ENCODE measurements at places on chromosomes 5 and 9.

DNA sequence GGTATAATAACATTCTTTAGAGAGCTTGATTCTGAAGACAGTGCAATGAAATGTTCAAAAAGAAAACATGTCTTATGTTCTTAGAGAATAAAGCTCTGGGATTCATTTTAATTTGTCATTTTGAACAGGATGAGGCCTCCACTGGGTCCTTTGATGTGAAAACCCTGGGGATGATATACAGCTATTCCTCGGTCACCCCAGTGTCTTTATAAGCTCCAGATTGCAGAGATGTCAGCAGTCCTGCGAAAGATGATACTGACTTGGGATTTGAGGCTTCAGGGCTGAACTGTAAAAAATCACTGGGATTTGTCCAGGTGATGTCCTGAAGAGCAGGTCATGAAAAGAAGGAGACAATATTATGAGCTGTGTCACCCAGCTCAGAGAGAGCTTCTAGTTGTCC lies 529.7 kb upstream of the ZNF608 start:
- H3K4me3 ChIP-seq: no peak overlapping the region
- H3K4me1 ChIP-seq: no peaks in the 10 kb centered on the region
- no peaks in the 10 kb centered on the region for H3K36me3 ChIP-seq
- DNase-seq: no peak

- H3K27me3 ChIP-seq: no peaks in the 10 kb centered on the region
- no peak overlapping the region for H3K4me3 ChIP-seq
- no peak for DNase-seq
- no peak overlapping the region for H3K27ac ChIP-seq
- no peaks in the 10 kb centered on the region for H3K36me3 ChIP-seq
- no peaks in the 10 kb centered on the region for H3K4me1 ChIP-seq
Observed at GRCh38 chr9:123597876-123598556, 242.0 kb downstream of the CRB2 start.

DNA sequence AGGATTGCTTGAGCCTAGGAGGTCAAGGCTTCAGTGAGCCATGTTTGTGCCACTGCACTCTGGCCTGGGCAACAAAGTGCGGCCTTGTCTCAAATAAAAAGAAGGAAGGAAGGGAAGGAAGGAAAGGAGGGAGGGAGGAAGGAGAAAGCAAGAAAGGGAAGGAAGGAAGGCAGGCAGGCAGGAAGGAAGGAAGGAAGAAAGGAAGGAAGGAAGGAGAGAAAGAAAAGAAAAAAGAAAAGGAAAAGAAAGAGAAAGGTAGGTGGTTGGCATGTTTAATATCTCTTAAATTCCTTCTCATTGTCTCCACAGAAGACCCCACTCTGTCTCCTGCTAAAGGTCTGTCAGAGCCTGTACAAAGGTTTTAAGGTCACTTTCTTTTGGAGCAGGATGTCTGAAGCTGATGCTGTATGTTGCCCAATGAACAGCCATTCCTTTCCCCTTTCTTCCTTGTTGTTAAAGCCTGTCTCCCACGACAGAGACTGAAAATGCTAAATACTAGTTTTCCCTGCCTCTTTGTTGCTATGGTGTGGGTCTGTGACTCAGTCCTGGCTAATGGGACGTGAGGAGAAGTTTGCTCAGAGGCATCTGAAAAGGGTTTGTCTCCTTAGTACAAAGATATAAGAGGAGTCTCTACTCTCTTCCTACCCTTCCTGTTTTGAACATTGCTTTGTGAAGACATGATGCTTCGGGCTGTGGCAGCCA lies 213.3 kb downstream of the PCSK1 start:
- no peaks in the 10 kb centered on the region for H3K4me1 ChIP-seq
- no peak for DNase-seq

GRCh38 chr5:126182971-126183695 lies 240.1 kb upstream of the GRAMD2B start:
- H3K4me3 ChIP-seq: no peak overlapping the region
- DNase-seq: no peak
- H3K4me1 ChIP-seq: no peaks in the 10 kb centered on the region
- no peaks in the 10 kb centered on the region for H3K36me3 ChIP-seq

DNA sequence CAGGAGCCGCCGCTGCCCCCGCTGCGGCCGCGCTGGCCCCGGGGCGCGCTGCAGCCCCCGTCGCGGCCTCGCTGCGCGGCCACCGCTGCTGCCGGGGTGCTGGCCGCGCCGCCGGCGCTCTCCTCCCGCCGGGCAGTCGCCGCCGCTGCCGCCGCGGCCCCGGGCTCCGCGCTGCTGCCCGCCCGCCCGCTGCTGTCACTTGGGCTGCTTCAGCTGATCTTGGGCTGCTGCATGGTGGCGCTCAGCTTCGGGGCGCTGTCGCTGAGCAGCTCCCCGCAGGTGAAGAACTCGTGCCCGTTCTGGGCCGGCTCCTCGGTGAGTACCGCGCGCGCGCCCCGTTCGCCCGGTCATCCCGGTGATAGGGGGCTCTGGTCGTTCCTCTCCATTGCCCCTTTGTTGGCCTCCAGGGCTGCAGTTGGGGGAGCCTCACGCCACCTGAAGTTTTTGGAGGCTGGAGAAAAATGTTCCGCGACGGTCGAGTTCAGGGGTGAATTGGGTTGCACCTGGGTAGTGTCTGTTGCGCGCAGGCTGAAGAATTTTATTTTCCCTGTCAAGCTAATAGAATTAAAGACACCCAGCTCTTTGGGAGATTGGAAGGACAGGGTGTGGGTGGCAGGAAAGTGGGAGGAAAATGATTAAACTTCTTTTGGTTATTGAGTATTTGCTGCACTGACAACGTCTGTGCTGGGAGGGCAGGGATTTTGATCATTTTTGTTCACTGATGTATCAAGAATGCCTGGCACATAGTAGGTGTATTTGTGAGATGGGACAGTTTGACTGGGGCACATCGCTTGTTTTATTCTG lies 596 bp downstream of the ENTREP1 start:
- no peaks in the 10 kb centered on the region for H3K27me3 ChIP-seq
- DNase-seq: peak; percentile 53
- H3K27ac ChIP-seq: peak overlapping the region; percentile 96
- H3K4me3 ChIP-seq: peak overlapping the region; percentile 83

GRCh38 chr5:11289733-11290132 lies 528.7 kb upstream of the DAP start:
- peaks cover 3% of the 10 kb centered on the region for H3K27me3 ChIP-seq
- no peak for DNase-seq
- H3K4me1 ChIP-seq: no peaks in the 10 kb centered on the region
- no peak overlapping the region for H3K27ac ChIP-seq
- H3K36me3 ChIP-seq: no peaks in the 10 kb centered on the region
- no peak overlapping the region for H3K4me3 ChIP-seq

GRCh38 chr9:97651646-97652045 lies 18.0 kb downstream of the NCBP1 start:
- no peaks in the 10 kb centered on the region for H3K27me3 ChIP-seq
- H3K27ac ChIP-seq: peak overlapping the region; percentile 68
- DNase-seq: no peak
- peaks cover 11% of the 10 kb centered on the region for H3K4me1 ChIP-seq
- H3K36me3 ChIP-seq: peaks cover 85% of the 10 kb centered on the region
- H3K4me3 ChIP-seq: no peak overlapping the region

- no peak overlapping the region for H3K27ac ChIP-seq
- no peak for DNase-seq
- no peaks in the 10 kb centered on the region for H3K27me3 ChIP-seq
- no peaks in the 10 kb centered on the region for H3K4me1 ChIP-seq
Observed at GRCh38 chr5:39670391-39670790, 245.6 kb upstream of the DAB2 start.

DNA sequence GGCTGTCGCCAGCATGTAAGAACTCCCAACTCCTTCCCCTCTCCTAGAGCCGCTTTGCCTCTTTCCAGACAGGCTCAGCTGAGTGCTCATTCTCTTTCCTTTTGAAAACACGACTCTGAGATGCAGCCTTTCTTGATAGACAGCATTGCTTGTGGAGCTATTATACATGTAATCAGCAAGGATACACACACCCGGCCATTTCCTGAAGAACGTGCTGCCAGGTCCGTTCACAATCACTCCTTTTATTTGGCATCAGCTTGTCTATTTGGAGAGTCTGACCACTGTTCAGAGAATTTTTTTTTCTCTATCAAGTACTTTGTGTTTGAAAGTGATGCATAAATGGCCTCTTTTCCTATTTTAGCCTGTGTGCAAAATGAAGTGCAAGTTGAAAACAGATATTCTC lies 328.7 kb downstream of the MARCHF11 start:
- H3K4me1 ChIP-seq: no peaks in the 10 kb centered on the region
- H3K27ac ChIP-seq: no peak overlapping the region
- H3K36me3 ChIP-seq: no peaks in the 10 kb centered on the region
- no peak overlapping the region for H3K4me3 ChIP-seq

DNA sequence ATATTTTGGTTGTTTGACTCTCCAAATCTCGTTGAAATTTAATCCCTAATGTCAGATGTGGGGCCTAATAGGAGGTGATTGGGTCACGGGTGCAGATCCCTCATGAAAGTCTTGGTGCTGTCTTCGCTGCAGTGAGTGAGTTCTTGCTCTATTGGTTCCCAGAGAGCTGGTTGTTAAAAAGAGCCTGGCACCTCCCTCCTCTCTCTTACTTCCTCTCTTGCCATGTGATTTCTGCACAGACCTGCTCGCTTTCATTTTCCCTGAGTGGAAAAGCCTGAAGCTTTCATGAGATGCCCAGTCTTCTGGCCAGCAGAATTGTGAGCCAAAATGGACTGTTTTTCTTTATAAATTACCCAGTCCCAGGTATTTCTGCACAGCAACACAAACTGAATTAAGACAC lies 221.6 kb downstream of the MAT2B start:
- no peak overlapping the region for H3K27ac ChIP-seq
- no peak for DNase-seq
- H3K4me1 ChIP-seq: no peaks in the 10 kb centered on the region
- H3K36me3 ChIP-seq: no peaks in the 10 kb centered on the region
- no peaks in the 10 kb centered on the region for H3K27me3 ChIP-seq

- H3K27me3 ChIP-seq: no peaks in the 10 kb centered on the region
- H3K36me3 ChIP-seq: no peaks in the 10 kb centered on the region
- no peak overlapping the region for H3K27ac ChIP-seq
- no peak overlapping the region for H3K4me3 ChIP-seq
- H3K4me1 ChIP-seq: no peaks in the 10 kb centered on the region
Observed at GRCh38 chr5:160303690-160304089, 8.7 kb downstream of the CCNJL start.

DNA sequence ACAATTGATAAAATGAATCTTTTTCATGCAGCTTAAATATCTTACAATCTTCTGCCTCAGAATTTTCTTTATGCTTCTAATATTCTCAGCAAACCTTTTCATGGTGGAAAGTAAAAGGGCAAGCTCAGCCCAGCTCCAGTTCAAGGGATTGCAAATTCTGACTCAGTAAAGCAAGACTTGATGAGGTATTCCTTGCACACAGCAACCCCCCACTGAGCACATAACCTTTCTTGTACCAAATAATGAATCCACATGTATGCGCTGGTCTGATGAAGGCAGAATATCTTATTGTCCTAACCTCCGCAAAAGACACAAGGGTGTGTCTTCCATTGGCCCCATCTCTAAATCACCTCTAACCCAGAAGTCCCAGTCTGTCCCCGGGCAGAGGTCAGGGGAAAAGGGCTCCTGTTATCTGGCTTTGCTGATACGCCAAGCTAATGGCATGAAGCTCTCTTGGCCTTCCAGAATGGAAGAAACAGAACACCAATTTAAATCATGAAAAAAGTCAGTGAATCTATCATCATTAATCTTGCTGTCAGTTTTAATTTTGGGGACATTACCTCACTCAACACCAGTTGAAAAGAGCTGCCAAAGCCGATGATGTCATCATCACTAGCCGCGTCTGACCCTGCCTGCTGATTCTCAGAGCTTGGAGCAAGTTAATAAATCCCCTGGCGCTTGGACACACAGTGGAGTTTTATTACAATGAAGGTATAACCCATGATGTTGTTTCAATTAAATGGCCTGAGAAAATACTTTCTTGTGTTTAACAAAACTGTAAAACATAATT lies 592.5 kb upstream of the CLINT1 start:
- no peak overlapping the region for H3K4me3 ChIP-seq
- H3K27me3 ChIP-seq: no peaks in the 10 kb centered on the region
- H3K4me1 ChIP-seq: no peaks in the 10 kb centered on the region
- peak; percentile 42 for DNase-seq
- H3K36me3 ChIP-seq: no peaks in the 10 kb centered on the region

GRCh38 chr9:126696401-126697145 lies 82.8 kb downstream of the LMX1B start:
- H3K4me1 ChIP-seq: no peaks in the 10 kb centered on the region
- no peak overlapping the region for H3K4me3 ChIP-seq
- no peaks in the 10 kb centered on the region for H3K27me3 ChIP-seq
- no peaks in the 10 kb centered on the region for H3K36me3 ChIP-seq
- peak; percentile 18 for DNase-seq

- H3K27me3 ChIP-seq: no peaks in the 10 kb centered on the region
- H3K27ac ChIP-seq: no peak overlapping the region
- H3K4me1 ChIP-seq: no peaks in the 10 kb centered on the region
- no peaks in the 10 kb centered on the region for H3K36me3 ChIP-seq
Observed at GRCh38 chr9:30075451-30076199, 2308.8 kb upstream of the ACO1 start.

- no peak for DNase-seq
- H3K27ac ChIP-seq: no peak overlapping the region
- peaks cover 7% of the 10 kb centered on the region for H3K27me3 ChIP-seq
- H3K36me3 ChIP-seq: no peaks in the 10 kb centered on the region
Observed at GRCh38 chr9:134585746-134586706, 55.6 kb upstream of the COL5A1 start.

GRCh38 chr5:415928-416635 lies 26.9 kb upstream of the EXOC3 start:
- H3K27me3 ChIP-seq: no peaks in the 10 kb centered on the region
- H3K4me1 ChIP-seq: no peaks in the 10 kb centered on the region
- H3K4me3 ChIP-seq: no peak overlapping the region

DNA sequence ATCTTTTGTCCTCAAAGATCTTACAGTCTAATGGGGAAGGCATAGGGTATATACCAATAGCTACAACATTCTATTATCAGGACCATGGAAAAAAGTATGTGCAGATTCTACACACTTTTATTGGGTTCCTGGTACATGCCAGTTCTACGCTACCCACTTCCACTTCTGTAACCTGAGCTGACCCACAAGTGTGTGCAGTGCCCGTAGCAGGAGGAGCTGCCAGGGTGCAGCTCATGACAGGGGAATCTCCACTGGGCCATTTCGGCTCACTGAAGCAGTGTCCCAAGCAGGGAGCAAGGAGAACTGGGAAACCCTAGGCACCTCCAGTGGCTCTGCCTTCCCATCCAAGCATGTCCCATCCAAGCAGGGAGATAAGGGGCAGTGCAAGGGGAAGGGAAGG lies 60.4 kb downstream of the FOXI1 start:
- DNase-seq: no peak
- H3K27ac ChIP-seq: no peak overlapping the region
- H3K36me3 ChIP-seq: no peaks in the 10 kb centered on the region
- no peak overlapping the region for H3K4me3 ChIP-seq
- H3K4me1 ChIP-seq: no peaks in the 10 kb centered on the region

- no peaks in the 10 kb centered on the region for H3K36me3 ChIP-seq
- H3K27ac ChIP-seq: no peak overlapping the region
Observed at GRCh38 chr9:96158909-96159575, 142.9 kb downstream of the HSD17B3 start.

- no peaks in the 10 kb centered on the region for H3K36me3 ChIP-seq
- no peak for DNase-seq
- H3K4me1 ChIP-seq: no peaks in the 10 kb centered on the region
- H3K27ac ChIP-seq: no peak overlapping the region
- no peak overlapping the region for H3K4me3 ChIP-seq
Observed at GRCh38 chr5:113480243-113480642, 8.0 kb downstream of the MCC start.

Data from psoas muscle (tissue), 8 donors.